Activated T-cell treated with anti-CD3 and anti-CD28 coated beads, Interleukin-2, amount 50 U/mL, for 4 hours (primary cell): ENCODE measurements at places on chromosomes 5 and 9.

GRCh38 chr9:82404196-82404870 lies 415.8 kb downstream of the SPATA31D1 start:
- DNase-seq: no peak

DNA sequence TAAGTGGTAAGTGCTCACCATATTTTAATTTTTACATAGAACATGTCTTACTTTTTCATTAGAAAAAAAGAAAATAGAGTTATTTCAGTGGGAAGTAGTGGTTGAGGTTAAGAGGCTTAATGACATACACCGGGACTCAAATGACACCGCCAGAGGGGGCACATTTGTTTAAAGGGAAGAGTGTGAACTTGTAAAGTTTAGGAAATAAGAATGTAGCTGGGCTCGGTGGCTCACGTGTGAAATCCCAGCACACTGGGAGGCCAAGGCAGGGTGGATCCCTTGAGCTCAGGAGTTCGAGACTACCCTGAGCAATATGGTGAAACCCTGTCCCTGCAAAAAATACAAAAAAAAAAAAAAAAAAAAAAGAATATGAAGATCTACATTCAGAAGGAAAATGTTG lies 43.4 kb upstream of the TNFAIP8 start:
- DNase-seq: no peak

DNA sequence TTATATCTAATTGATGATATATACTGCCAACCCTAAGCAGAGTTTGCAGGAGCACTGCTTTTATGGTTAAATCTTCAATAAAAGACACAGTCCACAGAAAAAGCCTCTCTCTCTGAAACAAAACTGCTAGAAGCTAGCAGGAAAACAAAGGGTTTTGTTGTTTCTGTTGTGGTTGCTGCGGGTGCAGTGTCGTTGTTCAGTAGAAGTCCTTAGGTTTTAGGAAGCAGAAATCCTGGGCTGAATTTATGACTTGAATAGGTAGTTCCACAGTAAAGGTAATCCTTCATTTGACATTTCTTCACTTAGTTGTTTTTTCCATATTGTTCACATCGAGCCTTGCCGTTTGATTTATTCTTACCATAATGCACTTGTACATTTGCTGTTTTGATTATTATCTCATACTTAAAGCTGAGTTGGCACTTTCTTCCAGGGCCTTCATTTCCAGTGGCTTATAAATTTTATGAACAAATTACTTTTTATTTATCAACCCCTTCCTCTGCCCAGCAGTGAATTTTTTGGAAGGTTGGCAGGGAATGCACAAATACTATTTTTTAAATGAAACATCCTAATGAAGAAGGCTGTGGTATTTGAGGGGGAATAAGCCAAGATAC lies 209.6 kb upstream of the SLC30A5 start:
- no peak for DNase-seq

GRCh38 chr9:93225892-93226291 lies 42.0 kb downstream of the WNK2 start:
- DNase-seq: no peak

DNA sequence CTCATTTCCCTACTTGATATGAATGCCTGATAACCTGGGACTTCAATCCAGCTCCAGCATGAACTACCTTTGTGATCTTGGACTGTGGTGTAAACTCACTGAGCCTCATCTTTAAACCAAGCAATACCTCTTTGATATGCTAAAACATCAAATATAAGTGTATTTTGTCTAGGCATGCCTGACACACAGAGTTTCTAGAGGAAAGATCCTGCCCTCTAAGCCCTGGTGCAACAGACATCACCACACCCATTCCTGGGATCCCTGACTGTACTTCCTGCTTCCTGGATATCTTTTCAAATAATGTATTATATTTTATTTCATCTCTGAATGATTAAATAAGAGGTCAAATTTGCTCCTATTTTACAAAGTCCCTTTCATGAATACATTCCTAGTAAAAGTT lies 55.8 kb downstream of the ANXA2R start:
- DNase-seq: no peak

GRCh38 chr5:111214052-111214742 lies 10.0 kb upstream of the CAMK4 start:
- DNase-seq: no peak

DNA sequence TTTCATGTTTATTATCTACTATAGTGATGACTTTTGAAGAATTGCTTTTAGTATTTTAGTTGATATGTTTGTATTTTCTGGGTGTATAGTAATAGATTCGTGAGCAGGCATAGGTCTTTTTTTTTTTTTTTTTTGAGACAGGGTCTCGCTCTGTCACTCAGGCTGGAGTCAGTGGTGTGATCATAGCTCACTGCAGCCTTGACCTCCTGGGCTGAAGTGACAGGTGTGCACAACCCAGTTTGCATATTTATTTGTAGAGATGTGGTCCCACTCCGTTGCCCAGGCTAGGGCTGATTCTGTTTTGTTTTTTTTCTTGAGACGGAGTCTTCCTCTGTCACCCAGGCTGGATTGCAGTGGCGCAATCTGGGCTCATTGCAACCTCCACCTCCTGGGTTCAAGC lies 11.9 kb downstream of the ERBIN start:
- no peak for DNase-seq

- no peak for DNase-seq
Measured at GRCh38 chr5:40551496-40552491, 127.9 kb upstream of the PTGER4 start.

DNA sequence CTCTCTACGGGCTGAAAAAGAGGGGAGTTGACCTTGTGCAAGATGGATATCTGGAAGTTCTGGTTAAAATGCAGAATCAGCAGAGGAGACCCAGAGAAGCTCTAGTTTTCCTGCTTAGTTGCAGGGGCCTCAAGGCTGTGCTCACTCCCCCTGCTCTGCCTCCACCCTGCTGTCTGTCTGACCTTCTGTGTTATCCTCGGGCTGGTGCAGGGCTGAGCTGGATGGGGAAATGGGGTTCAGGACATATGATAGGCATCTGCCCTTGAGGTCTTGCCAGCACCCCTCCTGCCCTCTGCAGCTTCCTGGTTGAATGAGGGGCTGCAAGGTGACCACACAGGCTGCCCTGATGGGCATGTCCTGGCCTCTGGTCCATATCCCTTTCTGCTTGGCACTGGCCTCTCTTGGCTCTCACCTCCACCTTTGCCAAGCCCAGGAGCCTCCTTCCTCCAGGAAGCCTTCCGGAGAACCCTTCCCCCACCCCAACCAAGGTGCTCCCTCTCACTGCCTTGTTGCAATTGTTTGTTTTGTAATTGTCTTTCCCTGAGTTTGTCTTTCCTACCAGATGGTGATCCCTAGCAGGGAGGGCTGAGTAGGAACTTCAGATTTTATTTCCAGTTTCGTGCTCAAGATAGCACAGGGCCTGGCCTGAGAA lies 1.3 kb downstream of the TMEM268 start:
- DNase-seq: no peak

DNA sequence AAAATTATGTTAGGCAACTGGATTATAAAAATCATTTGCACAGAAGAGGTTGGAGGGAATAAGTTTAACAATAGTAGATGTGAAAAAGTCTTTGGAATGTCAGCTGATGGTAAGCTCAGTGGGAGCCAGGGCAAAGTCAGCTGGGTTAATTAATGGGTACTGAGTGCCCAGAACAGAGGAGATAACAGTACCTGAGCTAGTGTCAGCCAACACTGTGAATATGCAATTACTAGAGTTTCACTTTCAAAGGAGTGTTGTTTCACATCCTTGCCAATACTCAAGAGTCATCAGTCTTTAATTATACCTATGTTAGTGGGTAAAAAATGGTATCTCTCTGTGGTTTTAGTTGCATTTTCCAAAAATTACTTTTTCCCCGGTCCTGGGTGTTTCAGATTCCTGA lies 135.1 kb downstream of the KIF4B start:
- DNase-seq: no peak

- no peak for DNase-seq
Measured at GRCh38 chr9:34742710-34743109, 32.8 kb upstream of the CCL21 start.

DNA sequence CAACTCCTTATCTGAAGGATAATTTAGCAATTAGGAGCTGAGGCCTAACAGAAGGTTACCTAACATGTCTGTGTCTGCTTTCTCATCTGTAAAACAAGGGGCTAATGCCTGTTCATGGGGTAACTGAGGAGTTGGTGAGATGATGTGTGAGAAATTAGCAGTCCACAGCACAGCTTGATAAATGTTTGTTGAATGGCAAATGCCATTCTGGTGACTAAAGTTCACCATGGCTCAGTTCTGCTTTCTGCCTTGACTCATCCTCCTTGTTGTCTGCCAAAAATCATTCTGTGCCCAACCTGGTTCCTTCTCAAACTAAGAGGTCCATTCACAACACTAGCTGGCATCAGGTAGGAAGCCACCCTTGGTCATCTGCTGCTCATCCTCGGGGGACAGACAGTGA lies 552.0 kb upstream of the KLF4 start:
- no peak for DNase-seq

DNA sequence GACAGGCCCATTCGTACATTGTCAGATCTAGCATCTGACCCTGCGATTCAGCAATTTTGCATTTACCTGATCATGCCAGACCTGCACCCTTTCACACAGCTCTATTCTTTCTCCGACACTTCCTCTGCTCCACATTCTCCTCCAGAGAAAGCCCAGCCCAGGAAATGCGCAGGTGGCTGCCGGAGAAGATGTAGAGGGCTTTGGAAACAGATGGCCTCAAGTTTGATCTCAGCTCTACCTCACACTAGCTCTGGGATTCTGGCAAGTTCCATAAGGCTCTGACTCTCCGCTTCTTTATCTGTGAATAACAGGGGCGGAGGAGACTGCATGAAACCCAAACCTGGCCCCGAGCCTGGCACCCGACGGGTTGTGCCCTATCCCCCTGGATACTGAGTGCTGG lies 61.5 kb downstream of the GABBR2 start:
- DNase-seq: no peak

DNA sequence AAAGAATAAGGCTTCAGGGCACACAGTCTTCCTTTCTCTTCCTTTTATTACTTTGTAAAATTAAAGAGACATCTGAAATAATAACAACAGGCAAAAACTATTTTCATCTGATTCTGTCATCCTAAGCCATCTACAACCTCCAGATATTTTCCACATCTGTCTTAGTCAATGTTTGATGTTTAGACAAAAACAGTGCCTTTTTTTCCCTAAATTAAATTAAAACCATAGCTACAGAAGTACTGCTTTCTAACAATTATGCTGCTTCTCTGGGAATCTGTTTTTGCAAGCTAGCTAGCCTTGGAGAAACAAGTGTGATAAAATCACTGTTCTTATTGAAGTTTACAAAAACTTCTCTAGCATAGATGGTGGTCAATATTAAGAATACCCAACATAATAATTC lies 95.4 kb downstream of the KIAA0825 start:
- DNase-seq: no peak

GRCh38 chr5:58898006-58898405 lies 315.1 kb downstream of the RAB3C start:
- no peak for DNase-seq

DNA sequence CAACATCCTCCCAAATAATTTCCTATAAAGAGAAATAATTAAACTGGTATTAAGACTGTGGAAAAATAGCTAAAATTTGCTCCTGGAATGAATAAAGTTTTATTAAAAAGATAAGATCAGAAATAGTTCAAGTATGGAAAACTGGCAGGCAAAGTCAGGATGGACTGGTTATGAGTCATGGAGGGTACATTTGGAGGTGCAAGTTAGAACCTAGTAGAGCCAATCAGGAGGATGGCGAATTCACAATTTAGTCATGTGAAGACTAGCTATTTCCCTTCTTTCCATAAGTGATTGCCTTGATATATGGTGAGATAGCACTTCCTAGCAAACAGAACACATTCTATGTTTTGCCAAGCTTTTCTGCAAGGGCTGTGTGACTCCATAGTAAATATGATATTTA lies 1303.5 kb downstream of the EFNA5 start:
- DNase-seq: no peak

- DNase-seq: peak; percentile 79
Measured at GRCh38 chr9:36166168-36166927, 2.8 kb upstream of the CCIN start.

GRCh38 chr5:158470764-158471534 lies 612.0 kb upstream of the CLINT1 start:
- no peak for DNase-seq

DNA sequence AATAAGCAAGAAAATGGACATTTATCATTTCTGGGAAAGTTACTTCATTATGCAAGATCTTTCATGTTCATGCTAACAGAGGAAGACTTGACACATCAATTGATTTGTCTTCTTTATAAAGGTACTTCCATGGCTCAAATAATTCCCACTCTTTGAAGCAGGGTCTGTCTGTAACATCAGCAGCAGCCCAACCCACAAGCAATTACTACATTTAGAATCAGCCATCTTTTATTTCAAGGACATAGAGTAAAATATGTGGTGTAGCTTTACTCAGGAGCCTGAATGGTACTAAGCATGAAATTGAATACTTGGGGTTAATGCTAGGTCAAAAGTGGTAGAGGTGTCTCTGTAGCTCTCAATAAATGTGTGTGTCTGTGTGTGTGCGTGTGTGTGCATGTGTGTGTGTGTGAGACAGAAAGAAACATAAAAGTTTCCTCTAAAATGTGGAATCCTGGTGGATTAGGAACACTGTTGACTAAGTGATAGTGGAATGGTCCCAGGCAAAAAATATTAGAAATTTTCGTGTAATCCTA lies 581.1 kb downstream of the CAAP1 start:
- DNase-seq: no peak

DNA sequence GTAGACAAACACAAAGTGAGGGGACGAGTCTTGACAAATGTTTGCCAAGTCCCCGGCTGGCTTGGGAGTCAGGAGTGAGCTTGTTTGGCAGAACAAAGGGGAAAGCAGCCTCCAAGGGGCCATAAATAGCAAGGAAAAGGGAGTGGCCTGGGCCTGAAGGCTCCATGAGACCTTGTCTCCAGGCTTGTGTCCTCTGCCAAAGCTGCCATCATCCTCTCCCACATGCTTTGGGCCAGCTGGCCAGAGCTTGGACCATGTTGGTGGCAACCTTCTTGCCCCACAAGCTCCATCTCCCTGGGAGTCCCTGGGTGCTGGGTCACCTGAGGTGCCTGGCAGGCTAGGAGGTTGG lies 13.3 kb upstream of the PITX1 start:
- DNase-seq: no peak

DNA sequence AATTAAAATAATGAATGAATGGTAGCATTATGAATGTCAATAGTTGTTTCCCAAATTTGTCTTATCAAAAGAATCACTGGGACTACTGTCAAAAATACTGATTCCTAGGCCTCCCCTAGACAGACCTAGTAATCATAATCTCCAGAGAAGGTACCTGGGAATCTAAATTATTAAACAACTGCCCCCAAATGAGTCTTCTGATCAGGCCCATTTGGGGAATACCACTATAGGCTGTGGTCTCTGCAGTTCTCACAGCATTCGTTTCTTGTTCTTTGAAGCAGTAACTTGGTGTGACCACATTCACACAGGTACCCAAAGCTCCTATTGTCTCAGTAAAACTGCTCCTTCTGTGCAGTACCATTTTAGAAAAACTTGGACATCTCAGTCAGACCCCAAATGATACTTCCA lies 230.9 kb downstream of the PIK3R1 start:
- DNase-seq: no peak

DNA sequence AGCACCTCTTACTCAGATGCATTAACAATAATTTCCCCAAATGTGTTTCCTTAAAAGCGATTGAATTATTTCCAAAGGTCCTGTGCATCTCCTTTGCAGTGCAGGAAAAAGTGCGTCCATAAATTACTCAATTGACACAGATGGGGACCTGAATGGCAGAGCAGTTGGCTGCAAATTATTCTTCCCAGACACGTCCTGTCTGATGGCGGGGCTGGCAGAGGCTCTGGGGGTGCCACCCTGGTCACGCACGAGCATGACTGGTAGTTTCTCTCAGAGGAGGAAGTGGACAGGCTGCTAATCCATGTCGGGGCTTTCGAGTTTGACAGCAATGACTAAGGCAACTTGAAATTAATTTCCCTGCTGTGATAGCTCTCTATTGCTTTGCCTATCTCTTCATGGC lies 264.8 kb upstream of the BRINP1 start:
- no peak for DNase-seq

- no peak for DNase-seq
Measured at GRCh38 chr5:88058625-88059024, 210.0 kb downstream of the TMEM161B start.
